ENCODE measurements at places on chromosomes 13 and 19.

DNA sequence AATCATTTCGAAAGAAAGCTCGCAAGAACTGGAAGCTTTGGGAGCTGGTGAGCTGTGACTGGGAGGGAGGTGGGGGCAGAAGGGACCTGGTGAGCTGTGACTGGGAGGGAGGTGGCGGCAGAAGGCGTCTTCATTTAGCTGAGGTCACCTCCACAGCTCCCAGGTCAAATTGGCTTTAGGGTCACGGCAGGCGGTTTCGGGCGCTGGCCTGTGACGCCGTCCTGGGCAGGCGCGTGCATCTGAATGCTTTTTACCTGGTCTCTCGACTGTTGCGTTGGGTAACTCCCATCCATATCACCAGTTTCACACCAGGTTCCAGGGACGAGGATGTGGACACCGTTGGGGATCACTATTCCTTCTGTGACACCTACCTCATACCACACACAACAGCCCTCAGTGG, 29.2 kb downstream of the C2CD4C start:
- no peak overlapping the region for H3K27ac ChIP-seq
- no peak for DNase-seq
- H3K27me3 ChIP-seq: peaks cover 24% of the 10 kb centered on the region
- no peaks in the 10 kb centered on the region for H3K36me3 ChIP-seq
- H3K4me3 ChIP-seq: no peak overlapping the region

DNA sequence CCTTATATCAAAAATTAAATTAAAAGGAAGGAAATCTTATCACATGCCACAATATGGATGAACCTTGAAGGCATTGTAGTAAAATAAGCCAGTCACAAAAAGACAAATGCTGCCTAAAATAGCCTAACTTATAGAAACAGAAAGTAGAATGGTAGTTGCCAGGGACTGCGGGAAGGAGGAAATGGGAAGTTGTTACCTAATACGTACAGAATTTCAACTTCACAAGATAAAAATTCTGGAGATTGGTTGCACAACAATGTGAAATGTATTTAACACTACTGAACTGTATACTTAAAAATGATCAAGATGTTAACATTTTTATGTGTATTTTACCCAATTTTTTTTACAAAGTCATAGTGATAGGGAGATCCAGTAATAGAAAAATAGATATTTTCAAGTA, 10.2 kb upstream of the N4BP2L2 start:
- no peaks in the 10 kb centered on the region for H3K36me3 ChIP-seq
- peaks cover 14% of the 10 kb centered on the region for H3K27me3 ChIP-seq
- H3K4me1 ChIP-seq: peaks cover 2% of the 10 kb centered on the region
- H3K27ac ChIP-seq: no peak overlapping the region
- no peak overlapping the region for H3K4me3 ChIP-seq

DNA sequence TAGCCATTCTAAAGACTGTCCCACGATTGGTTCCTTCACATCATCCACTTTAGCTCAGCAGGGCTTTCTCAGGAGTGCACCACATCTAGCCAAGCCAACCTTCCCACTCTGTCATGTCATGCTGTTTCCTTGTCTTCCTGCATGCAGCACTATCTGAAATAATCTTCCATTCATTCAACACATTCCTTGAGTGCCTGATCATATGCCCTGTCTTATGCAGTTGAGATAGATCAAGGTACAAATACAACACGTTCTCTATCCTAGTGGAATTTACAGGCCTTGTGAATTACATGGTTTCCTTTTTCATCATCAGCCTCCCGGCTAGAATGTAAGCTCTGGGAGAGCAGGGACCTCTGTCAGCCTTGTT, 6.8 kb upstream of the MRPS31 start:
- peaks cover 21% of the 10 kb centered on the region for H3K4me1 ChIP-seq
- H3K4me3 ChIP-seq: peak overlapping the region; percentile 83
- DNase-seq: no peak
- no peaks in the 10 kb centered on the region for H3K27me3 ChIP-seq
- no peaks in the 10 kb centered on the region for H3K36me3 ChIP-seq
- peak overlapping the region; percentile 92 for H3K27ac ChIP-seq

- peaks cover 49% of the 10 kb centered on the region for H3K4me1 ChIP-seq
- H3K4me3 ChIP-seq: peak overlapping the region; percentile 98
- peak overlapping the region; percentile 99 for H3K27ac ChIP-seq
- no peak for DNase-seq
- peaks cover 5% of the 10 kb centered on the region for H3K36me3 ChIP-seq
These were observed 514 bp upstream of the ARGLU1 start for GRCh38 chr13:106568299-106569003.

DNA sequence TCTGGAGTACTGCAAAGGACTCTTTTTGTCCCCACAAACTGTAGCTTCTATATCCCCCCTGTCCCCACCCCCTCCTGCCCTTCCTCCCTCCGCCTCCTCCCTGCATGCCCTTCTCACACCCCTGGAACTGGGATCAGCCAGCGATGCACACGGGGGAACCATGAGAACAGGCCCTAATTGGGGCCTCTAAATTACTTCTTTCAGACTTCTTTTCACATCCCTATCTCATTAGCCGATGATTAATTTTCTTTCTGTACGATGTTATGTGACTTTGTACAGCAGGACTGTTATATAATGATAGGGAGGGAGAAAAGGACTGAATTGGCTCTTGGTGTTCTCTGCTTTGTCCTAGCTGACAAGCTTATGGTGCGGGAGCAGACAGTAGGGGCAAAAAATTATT, 347.5 kb downstream of the DNAJC15 start:
- no peak for DNase-seq
- H3K4me3 ChIP-seq: no peak overlapping the region
- peaks cover 6% of the 10 kb centered on the region for H3K4me1 ChIP-seq
- no peaks in the 10 kb centered on the region for H3K27me3 ChIP-seq
- no peaks in the 10 kb centered on the region for H3K36me3 ChIP-seq

- H3K27me3 ChIP-seq: peaks cover 7% of the 10 kb centered on the region
- no peaks in the 10 kb centered on the region for H3K4me1 ChIP-seq
- H3K4me3 ChIP-seq: no peak overlapping the region
These were observed 338.2 kb downstream of the UQCRFS1 start for GRCh38 chr19:28874742-28875141.

GRCh38 chr13:27405546-27406134, 18.8 kb upstream of the GTF3A start:
- DNase-seq: no peak
- H3K27me3 ChIP-seq: peaks cover 13% of the 10 kb centered on the region
- H3K4me1 ChIP-seq: peaks cover 3% of the 10 kb centered on the region

GRCh38 chr19:10864538-10864899, 6.8 kb upstream of the CARM1 start:
- no peaks in the 10 kb centered on the region for H3K36me3 ChIP-seq
- peak overlapping the region; percentile 2 for H3K27ac ChIP-seq
- H3K4me1 ChIP-seq: peaks cover 30% of the 10 kb centered on the region
- DNase-seq: peak; percentile 86
- H3K4me3 ChIP-seq: no peak overlapping the region

GRCh38 chr19:55753401-55753800, 5.5 kb upstream of the RFPL4A start:
- no peak overlapping the region for H3K4me3 ChIP-seq
- no peaks in the 10 kb centered on the region for H3K4me1 ChIP-seq
- peaks cover 27% of the 10 kb centered on the region for H3K27me3 ChIP-seq
- H3K27ac ChIP-seq: no peak overlapping the region

DNA sequence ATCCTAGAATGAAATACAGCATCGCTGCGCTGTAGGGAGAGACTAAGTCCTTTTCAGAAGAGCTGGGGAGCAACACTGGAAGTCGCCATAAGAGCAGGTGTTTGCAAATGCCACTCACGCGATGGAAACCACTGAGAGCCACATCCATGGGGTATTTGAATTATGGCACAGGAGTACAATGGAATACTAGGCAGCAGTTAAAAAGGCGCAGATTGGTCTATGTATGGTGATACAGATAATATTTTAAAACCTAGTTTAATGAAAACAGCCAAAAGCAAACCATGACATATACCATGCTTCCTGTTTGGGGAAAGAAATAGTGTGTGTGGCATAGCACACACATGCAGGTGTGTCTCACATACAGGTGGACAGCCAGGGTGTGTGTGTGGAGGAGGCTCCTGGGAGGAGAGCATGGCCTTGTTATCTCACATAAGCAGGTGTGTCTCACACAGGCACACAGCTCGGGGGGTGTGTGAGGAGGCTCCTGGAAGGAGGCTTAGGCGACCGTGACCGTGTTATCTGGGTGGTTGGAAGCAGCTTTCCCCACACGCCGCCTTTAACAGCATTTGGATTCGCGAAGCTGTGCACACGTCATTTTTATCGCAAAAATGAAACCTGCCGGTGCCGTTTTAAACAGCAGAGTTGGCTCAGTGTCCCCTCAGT, 33.6 kb downstream of the ADPRHL1 start:
- H3K4me1 ChIP-seq: no peaks in the 10 kb centered on the region
- H3K4me3 ChIP-seq: no peak overlapping the region
- H3K27me3 ChIP-seq: peaks cover 6% of the 10 kb centered on the region
- H3K36me3 ChIP-seq: no peaks in the 10 kb centered on the region
- no peak for DNase-seq
- no peak overlapping the region for H3K27ac ChIP-seq

DNA sequence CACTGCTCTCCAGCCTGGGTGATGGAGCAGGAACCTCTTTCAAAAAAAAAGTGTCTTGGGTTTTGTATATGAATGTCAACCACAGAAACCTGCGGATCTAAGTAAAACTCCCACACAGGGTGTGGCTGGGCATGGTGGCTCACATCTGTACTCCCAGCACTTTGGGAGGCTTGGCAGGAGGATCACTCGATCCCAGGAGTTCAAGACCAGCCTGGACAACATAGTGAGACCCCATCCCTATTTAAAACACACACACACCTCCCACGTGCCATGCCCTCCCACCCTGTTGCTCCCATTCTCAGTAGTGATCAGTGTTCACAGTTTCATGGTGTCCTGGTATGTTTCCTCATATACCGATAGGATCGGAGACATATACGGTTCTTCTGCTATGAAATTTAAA, 9.2 kb downstream of the TMED1 start:
- no peak overlapping the region for H3K27ac ChIP-seq
- H3K36me3 ChIP-seq: no peaks in the 10 kb centered on the region
- no peak for DNase-seq
- H3K27me3 ChIP-seq: no peaks in the 10 kb centered on the region
- H3K4me1 ChIP-seq: no peaks in the 10 kb centered on the region

GRCh38 chr19:58510084-58510862, 1.5 kb downstream of the SLC27A5 start:
- H3K4me1 ChIP-seq: peaks cover 15% of the 10 kb centered on the region
- H3K27me3 ChIP-seq: no peaks in the 10 kb centered on the region
- H3K4me3 ChIP-seq: no peak overlapping the region
- H3K27ac ChIP-seq: no peak overlapping the region
- no peak for DNase-seq
- peaks cover 6% of the 10 kb centered on the region for H3K36me3 ChIP-seq

- H3K36me3 ChIP-seq: no peaks in the 10 kb centered on the region
- no peaks in the 10 kb centered on the region for H3K27me3 ChIP-seq
- no peak overlapping the region for H3K27ac ChIP-seq
- no peak for DNase-seq
These were observed 32.3 kb downstream of the DPF1 start for GRCh38 chr19:38191747-38192146.

- no peaks in the 10 kb centered on the region for H3K36me3 ChIP-seq
- H3K27me3 ChIP-seq: no peaks in the 10 kb centered on the region
- no peak overlapping the region for H3K27ac ChIP-seq
- DNase-seq: no peak
- no peaks in the 10 kb centered on the region for H3K4me1 ChIP-seq
- H3K4me3 ChIP-seq: no peak overlapping the region
These were observed 78.5 kb upstream of the NBEA start for GRCh38 chr13:34863360-34864135.

DNA sequence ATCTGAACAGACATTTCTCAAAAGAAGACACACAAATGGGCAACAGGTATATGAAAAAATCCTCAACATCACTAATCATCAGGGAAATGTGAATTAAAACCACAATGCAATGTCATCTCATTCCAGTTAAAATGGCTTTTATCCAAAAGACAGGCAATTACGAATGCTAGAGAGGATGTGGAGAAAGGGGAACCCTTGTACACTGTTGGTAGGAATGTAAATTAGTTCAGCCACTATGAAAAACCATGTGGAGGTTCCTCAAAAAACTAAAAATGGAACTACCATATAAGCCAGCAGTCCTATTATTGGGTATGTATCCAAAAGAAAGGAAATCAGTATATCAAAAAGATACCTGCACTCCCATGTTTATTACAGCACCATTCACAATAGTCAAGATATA, 24.7 kb upstream of the ZC3H13 start:
- H3K4me3 ChIP-seq: no peak overlapping the region
- no peak overlapping the region for H3K27ac ChIP-seq
- peaks cover 8% of the 10 kb centered on the region for H3K4me1 ChIP-seq
- DNase-seq: no peak
- H3K36me3 ChIP-seq: no peaks in the 10 kb centered on the region

DNA sequence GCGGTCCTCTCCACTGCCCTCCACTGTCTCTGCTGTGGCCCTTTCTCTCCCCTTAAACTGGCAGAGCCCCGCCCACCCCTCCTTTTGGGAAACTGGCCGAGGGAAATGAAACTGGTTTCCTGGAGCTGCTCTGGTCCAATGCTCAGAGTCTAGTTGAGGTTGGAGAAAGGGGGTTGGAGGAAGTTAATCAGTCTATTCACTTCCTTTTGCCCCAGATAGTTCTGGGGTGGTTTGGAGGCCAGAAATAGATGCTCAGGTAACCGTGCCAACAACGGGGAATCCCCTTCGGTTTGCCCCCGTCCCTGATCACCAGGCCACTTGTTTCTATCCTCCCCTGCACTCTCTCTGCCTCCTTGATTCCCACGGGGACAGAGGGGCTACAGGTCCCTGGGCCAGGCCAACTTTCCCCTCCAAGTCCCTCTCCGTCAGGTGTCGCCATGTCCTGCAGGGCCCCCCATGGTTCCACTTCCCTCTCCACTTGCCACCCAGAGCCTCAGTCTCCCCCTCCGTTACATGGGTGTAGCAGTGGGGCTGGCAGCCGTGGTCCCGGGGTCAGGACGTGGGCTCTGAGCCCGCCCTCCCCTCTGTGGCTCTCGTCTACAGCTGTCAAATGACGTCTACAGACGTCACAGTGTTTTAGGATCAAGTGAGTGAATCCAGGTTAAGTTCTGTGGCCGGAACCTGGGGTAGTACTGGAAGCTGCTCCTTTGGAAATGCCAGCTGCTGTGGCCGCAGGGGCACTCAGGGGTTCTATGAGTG, at the start of gene IL4I1:
Gene IL4I1 (minus strand): TSS at position 25 of the 759 bp plus-strand sequence. CDS start 727 bp downstream, outside the sequence.
- H3K27me3 ChIP-seq: peaks cover 2% of the 10 kb centered on the region
- H3K27ac ChIP-seq: peak within 1 kb of the TSS; percentile 80
- peak within 1 kb of the TSS; percentile 91 for H3K4me3 ChIP-seq
- no peaks in the 10 kb centered on the region for H3K36me3 ChIP-seq
- H3K4me1 ChIP-seq: peaks cover 36% of the 10 kb centered on the region

- H3K27me3 ChIP-seq: peaks cover 15% of the 10 kb centered on the region
- no peak overlapping the region for H3K27ac ChIP-seq
- H3K4me3 ChIP-seq: no peak overlapping the region
- no peaks in the 10 kb centered on the region for H3K36me3 ChIP-seq
- no peak for DNase-seq
These were observed 66.4 kb upstream of the SERP2 start for GRCh38 chr13:44307255-44307654.

DNA sequence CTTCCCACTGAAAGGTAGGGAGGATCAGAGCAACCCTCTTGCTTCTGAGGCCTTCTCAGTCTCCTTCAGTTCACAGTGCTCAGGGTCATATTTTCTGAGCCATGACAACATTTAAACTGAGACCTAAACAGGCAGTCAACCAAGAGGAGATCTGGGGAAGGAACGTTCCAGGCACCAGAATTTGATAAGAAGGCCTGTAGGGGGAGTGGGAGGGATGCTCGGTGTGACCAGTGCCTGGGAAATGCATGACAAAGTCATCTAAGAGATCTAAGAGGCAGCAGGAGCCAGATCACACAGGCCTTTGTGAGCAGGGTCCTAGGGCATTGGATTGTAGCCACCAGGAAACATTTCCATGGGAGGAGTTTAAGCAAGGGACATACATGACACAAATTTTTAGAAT, 71.6 kb downstream of the SHISA2 start:
- no peak overlapping the region for H3K4me3 ChIP-seq
- H3K27ac ChIP-seq: no peak overlapping the region
- no peak for DNase-seq
- no peaks in the 10 kb centered on the region for H3K4me1 ChIP-seq
- no peaks in the 10 kb centered on the region for H3K36me3 ChIP-seq
- no peaks in the 10 kb centered on the region for H3K27me3 ChIP-seq
